ENCODE measurements at places on chromosomes 4 and X.

DNA sequence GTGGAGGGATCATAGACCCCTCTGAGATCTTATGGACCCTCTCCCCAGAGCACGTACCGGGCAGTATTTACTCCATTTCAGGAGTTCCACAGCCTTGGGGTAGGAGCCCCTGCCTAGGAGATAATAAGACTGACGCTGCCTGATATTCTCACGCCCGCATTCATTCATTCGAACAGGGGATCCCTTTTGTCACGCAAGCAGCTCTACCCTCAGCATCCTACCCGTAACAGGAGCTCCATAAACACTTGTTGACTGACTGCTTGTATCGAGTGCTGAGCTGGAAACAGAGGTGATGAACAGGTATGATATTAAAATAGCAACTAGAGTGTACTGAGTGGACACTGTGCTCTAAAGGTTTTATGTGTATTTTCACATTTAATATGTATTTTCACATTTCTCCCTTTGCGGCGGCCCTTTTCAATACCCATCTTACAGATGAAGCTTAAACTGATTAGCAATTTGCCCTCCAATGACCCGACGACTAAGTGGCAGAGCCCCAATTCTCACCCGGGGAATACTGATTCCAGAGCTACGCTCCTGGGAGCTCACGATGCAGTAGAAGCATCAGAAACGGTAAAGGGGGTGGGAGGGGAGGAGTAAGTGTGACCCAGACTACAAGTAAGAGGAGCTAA lies 888 bp downstream of the RAB28 start:
- no peak for DNase-seq

DNA sequence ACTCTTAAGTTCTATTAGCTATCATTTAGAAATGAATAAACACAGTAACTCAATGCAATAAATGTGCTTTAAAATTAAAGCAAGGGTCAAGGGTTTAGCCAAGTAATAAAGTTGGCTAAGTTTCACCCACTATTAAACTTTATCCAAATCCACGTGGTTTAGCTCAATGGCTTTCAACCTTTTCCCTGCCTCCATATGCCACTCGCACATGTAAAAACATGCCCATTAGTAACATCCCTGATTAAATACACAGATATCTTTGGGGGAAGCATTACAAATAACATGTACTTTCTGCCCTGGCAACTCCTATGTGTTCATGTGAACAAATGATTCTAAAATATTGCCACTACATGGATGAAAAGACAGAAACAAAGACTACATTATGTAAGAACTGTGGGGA lies 130.8 kb downstream of the ZAR1 start:
- no peak for DNase-seq

DNA sequence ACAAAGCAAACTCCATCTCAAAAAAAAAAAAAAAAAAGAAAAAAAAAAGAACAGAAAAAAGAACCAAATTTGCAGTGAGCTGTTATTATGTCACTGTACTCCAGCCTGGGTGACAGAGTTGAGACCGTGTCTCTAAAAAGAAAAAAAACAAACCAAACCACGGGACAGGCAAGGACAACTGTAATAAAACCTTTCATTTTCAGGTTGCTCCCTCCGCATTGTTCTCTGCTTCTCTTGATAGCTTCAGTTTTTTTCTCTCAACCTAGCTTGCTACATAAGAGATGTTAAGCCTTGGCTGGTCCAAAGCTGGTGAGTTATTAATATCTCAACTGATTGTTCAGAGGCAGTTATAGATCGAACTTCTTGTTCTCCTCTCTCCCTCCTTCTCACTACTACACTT lies 23.1 kb upstream of the ELF2 start:
- no peak for DNase-seq

- DNase-seq: no peak
Measured at GRCh38 chr4:107183155-107183774, 147.2 kb upstream of the DKK2 start.

GRCh38 chr4:14568351-14568750 lies 433.9 kb upstream of the CPEB2 start:
- DNase-seq: no peak

DNA sequence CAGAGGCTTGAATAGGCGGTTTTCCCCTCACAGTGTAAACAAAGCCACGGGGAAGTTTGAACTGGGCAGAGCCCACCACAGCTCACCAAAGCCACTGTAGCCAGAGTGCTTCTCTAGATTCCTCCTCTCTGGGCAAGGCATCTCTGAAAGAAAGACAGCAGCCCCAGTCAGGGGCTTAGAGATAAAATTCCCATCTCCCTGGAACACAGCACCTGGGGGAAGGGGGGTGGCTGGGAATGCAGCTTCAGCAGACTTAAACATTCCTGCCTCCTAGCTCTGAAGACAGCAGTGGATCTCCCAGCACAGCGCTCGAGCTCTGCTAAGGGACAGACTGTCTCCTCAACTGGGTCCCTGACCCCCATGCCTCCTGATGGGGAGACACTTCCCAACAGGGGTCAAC lies 44.0 kb upstream of the USP38 start:
- DNase-seq: no peak

DNA sequence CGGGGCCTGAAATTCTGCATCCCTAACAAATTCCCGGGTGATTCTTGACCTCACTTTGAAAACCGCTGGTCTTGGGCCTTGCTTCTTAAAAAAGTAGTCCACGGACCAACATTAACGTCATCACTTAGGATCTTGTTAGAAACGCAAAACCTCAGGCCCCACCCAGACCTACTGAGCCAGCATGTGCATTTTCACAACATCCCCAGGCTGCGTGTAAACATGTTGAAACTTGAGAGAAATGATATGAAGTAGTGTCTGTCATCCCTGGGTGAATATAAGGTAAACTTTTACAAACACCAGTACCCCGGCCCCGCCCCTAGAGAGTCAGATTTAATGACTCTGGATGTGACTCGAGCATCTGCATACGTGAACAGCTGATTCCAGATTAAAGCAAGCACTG lies 33.7 kb downstream of the SORBS2 start:
- DNase-seq: no peak

GRCh38 chr4:101774807-101775206 lies 15.7 kb upstream of the BANK1 start:
- no peak for DNase-seq

DNA sequence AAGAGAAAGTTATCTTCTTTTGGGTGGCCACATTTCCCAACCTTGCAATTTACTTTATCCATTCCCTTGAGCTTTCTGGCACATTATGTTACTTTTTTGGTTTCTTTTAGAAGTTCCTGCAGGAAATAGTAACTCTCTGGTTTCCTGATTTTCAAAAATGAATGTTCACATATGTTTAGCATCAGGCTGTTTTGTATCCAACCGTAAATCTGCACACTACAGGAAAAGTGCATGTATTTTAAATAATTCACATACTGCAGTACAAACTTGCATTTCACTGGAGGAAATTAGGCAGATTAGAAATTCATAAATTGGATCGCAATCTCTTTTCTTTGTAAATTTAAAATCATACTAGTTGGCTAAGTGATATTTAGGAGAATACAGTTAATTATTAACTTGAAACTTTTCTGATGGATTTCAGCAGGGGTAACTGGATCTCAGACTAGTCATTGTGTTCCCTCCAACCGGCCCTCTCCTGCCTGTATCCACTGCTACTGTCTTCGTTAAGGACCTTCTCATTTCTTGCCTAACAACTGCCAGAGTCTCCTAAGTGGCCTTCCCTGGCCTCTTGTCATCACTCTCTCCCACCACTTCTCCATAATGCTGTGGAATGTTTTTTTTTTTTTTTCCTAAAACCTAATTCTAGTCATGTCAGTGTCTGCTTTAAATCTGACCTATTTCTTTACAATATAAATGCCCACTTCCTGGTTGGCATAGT lies 137.2 kb downstream of the UNC5C start:
- DNase-seq: no peak

DNA sequence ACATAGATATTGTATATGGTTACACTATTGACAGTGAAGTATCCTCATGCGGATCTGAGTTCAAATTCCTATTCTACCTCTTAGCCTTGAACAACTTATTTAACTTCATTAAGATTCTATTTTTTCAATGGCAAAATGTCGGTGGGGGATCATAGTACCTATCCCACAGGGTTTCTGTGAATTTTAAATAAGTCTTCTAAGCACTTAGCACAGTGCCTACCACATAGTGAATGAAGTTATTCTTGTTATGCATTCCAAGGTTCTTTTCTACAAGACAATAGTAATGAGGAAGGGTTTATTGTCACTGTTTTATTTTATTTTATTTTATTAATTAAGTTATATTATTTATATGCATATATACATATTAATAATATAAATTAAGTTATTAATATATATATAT lies 8.8 kb upstream of the ENAM start:
- DNase-seq: no peak

GRCh38 chrX:74800062-74800461 lies 125.2 kb downstream of the NEXMIF start:
- DNase-seq: no peak

GRCh38 chr4:4854649-4855295 lies 4.7 kb upstream of the MSX1 start:
- no peak for DNase-seq

DNA sequence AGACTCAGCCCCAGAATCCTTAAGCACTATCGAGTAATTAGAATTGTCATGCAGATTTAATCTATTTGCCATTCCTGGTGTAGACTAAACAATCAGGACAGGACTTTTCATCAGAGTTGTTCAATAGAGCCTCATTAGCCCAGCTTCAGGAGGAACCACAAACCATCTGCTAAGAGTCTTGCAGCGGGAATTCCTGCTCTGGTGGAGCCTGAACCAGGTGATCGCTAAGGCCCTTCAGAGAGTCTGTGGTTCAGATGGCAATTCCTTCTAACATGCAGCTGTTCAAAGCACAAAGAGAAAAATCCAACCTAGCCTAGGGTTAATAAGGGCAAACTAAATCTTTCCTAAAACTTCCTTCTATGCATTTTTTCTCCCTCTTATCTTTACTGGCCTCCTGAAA lies 119.1 kb upstream of the CPEB2 start:
- DNase-seq: no peak

GRCh38 chr4:121597346-121597934 lies 99.3 kb downstream of the ANXA5 start:
- no peak for DNase-seq

- no peak for DNase-seq
Measured at GRCh38 chr4:123018396-123018775, 96.0 kb upstream of the NUDT6 start.

- no peak for DNase-seq
Measured at GRCh38 chrX:78800114-78800513, 52.6 kb downstream of the LPAR4 start.

DNA sequence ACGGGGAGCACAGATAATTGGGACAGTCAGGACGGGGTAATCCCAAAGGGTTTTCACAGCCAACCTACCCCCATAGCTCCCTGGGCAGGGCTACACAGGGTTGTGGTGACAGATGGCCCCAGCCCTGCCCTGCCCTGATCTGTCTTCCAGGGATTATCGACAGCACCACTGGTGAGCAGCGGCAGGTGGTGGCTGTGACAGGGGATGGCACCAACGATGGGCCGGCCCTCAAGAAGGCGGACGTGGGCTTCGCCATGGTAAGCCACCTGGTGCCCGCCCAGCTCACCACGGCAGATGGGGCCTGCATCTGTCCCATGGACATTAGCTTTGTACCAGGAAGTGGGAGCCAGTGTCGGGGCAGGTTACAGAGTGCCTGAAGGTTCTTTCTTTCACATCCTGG lies 39.3 kb downstream of the ATP2B3 start:
- DNase-seq: no peak

DNA sequence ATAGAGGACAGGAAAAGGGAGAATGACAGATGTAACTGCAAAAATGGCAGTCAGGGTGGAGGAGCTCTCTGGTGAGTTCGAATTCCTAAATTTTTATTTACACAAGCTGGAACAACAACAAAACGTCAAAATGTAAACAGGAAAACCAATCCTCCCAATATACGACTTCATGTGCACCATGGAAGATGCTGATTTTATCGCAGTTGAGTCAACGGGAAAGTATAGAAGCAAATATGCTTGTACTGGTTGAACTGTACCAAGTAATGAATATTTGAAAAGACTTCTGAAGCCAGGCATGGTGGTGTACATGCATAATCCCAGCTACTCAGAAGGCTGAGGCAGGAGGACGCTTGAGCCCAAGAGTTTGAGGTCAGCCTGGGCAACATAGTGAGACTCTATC lies 15.4 kb downstream of the STX18 start:
- no peak for DNase-seq

DNA sequence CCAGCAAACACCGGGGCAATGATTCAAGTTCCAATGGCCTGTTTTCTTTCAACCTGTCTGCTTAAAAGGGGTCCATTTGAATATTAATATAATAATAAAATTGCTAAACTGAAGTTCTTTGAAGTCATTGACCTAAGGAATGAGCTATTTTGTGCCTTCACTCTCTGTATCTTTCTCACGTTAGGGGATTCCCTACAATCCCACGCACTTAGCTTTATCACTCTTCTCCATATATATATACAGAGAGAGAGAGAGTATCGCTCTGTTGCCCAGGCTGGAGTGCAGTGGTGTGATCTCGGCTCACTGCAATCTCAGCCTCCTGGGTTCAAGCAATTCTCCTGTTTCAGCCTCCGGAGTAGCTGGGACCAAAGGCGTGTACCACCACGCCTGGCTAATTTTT lies 83.9 kb upstream of the NWD2 start:
- no peak for DNase-seq

DNA sequence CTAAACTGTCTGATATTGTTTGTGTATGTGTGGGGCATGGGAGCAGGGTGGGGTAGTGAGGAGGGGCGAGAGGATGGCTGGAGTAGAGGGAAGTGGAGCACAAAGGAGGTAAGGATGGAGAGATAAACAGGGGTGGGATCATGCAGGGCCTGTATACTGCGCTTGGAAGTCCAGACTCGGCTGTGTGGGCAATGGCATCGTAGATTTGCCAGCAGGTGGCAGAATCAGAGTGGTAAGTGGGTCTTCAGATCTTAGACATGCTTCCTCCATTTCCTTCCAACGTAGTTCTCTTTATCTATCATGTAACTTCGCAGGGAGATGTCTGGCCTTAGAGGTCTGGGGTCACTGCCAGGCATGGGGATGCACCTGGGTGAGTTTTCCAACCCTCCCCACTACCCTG lies 155.5 kb downstream of the PDGFRA start:
- no peak for DNase-seq

DNA sequence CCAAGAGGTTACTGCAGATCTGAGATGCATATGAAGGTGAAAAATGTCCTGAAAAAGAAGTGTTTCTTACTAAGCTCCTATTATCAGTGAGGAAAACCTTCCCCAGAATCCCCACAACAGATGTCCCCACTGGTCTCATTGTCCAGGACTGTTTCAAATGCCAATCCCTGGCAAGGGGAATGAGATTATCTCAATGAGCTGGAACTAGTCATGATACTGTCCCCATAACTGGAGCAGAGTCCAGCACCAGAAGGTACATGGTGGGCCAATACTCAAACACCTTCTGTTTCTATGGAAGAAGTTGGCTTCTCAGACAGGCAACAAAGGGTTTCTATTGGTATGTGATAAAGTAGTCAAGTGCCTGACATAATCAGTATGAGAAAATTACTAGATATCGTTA lies 221.1 kb upstream of the TLL1 start:
- DNase-seq: no peak

- no peak for DNase-seq
Measured at GRCh38 chrX:137032841-137033773, 688 bp downstream of the GPR101 start.
